ENCODE measurements at places on chromosomes 12 and 14.

DNA sequence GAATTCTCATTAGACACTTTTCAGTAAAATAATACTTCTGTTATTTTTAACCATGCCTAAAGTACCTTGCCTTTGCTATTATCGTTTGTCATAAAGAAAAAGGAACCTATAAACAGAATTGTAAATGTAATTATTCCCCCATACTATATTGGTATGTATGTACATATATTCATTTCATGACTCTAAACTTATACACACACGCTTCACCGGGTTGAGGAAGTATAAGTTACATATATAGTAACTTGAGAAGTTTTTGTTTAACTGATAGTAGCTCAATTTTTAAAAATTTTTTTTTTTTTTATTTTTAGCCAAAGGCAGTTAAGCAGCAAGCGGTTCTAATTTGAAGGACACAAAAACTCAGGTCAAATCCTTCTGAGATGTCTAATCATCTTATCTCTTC lies 107.6 kb downstream of the PLEKHG7 start:
- no peak for DNase-seq

- DNase-seq = no peak
These were observed 156.4 kb downstream of the PLCZ1 start for GRCh38 chr12:18581232-18581962.

- no peak for DNase-seq
These were observed 22.1 kb upstream of the SYCP3 start for GRCh38 chr12:101761350-101761749.

DNA sequence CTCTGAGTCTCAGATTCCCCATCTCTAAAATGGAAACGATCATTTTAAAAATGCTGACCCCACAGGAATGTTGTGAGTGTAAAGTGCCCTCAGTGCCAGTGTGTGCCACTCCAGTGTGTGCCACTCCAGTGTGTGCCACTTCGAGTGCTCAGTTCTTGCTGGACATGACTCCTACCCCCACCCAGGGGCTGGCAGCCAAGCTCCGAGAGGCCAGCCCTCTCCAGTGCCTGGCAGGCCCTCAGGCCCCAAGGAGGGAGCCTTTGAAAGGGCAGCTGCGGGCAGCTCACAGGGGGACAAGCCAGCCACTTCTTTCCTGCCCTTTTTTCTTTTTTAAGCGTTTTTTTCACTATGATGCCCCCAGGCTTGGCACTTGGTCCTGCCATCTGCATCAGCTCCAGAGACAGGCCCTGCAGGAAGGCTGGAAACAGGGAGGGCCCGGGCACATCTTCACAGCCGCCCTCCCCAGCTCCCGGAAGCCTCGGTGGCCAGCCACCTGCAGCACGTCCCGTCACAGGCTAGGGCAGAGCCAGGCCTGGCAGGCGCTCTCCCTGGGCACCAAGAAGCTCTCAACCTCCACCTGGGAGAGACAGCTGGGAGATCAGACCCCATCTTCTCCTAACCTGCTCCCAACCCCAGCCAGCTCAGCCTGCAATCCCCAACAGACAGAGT lies 29.8 kb downstream of the NCOR2 start:
- DNase-seq = no peak

DNA sequence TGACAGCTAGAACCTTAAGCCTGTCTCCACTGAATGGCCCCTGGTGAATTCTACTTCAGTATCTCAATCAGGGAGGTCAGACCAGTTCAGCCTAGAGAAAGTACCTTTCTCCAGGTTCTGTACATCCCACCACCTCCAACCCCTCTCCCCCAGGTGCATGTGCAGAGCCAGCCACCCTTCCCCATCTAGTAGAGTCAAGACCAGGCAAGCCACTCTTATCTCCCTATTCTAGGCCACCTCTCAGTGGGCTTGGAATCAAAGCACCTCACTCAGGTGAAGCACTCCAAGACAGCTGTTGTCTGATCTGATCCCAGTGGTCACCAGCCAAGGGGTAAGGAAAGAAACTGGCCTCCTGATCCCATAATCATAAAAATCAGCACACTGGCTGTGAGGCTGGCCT lies 340.9 kb downstream of the BCL11B start:
- DNase-seq = no peak

GRCh38 chr14:91464615-91465205 lies 45.4 kb downstream of the PPP4R3A start:
- DNase-seq = no peak

DNA sequence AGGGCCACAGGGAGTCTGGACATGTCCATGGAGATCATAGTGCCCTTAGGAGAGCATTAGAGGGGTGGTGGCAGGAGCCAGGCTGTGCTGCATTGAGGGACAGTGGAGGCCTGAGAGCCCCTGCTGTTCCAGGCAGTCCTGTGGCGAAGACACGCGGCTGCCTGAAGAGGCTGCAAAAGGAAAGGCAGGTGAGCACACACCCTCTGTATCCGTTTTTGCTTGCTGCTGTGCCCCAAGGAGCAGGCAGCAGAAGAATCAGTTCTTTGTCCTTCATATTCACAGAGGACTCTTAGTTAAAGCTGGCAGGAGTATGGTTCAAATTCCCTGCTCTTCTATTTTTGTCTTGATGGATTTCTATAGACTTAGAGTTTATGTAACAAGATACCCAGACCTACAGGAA lies 4.5 kb downstream of the SLC35E3 start:
- DNase-seq = no peak

DNA sequence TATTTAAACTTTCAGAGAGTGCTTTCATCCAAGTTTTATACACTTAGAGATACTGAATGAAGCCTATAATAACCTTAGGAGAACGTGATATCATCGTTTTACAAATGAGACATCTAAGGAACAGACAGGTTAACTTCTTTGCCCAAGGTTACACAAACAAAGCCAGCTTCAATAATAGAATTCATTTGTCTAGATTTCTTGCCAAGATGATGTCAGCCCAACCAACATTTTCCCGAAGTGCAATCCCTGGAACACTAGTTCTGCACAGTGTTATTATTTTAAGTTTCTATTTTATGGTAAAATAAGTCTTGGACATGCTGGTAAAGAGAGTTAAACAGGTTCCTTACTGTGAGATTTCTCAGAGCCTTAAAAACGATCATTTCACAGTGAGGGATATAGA lies 174.6 kb downstream of the SLC25A21 start:
- no peak for DNase-seq

DNA sequence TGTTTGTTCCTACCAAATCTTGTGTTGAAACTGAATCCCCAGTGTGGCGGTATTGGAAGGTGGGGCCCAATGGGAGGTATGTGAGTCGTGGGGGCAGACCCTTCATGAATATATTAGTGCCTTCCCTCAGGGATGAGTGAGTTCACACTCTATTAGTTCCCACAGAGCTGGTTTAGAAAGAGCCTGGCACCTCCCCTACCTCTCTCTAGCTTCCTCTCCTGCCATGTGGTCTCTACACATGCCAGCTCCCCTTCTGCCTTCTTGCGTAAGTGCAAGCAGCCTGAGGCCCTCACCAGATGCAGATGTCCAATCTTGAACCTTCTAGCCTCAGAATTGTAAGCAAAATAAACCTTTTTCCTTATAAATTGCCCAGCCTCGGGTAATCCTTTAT lies 105.8 kb downstream of the SPTSSA start:
- no peak for DNase-seq

- no peak for DNase-seq
These were observed 85.6 kb downstream of the MSRB3 start for GRCh38 chr12:65364046-65364445.

DNA sequence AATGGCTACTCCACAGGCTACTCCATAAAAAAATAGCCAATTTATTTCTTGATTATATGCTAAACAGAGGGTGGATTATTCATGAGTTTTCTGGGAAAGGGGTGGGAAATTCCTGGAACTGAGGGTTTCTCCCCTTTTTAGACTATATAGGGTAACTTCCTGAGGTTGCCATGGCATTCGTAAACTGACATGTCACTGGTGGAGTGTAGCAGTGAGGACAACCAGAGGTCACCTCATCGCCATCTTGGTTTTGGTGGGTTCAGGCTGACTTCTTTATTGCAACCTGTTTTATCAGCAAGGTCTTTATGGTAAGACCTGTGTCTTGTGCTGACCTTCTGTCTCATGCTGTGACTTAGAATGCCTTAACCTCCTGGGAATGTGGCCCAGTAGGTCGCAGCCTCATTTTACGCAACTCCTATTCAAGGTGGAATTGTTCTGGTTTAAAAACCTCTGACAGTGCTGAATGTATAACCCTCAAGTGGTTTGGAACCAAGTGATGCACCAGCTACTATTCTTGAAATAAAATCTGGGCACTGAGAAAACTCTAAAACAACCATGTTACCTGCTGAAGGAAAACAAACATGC lies 27.7 kb downstream of the C12orf56 start:
- no peak for DNase-seq

DNA sequence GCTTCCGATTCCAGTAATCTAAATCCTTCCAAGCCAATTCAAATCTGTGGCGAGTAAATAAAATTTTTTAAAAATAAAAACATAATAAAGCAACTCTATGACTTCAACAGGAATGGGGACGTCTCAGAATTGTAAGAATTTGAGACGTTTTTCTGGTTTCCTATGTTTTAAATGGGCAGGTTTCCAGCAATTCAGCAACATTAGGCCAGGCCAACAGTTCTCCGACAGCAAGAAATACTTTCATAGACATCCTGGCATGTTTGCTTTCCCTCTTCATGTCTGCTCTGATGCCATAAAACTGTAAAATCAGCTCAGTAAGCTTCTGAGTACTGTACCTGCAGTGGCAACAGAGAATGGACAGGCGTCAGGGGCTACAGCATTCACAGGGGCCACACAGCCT lies 35.8 kb upstream of the DICER1 start:
- DNase-seq = no peak

GRCh38 chr12:8556531-8557097 lies 15.9 kb upstream of the CLEC4E start:
- DNase-seq = no peak

DNA sequence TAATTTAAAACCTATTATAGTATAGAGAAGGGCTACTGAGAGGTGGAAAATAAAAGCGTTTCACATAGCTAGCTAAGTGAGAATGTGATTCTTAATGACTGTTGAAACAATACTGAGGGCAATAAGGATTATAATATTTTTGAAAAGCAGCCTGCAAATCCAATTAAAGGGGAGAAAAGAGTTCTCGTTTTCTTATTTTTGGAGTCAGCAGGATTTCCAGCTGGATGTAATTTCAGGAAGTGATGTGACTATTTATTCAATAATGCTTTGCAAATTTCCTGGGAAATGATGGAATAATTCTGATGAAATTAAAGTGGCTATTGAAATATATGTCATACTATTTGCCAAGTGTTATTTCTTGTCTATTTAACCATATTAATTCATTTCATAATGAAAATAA lies 279.1 kb downstream of the AEBP2 start:
- DNase-seq = no peak

DNA sequence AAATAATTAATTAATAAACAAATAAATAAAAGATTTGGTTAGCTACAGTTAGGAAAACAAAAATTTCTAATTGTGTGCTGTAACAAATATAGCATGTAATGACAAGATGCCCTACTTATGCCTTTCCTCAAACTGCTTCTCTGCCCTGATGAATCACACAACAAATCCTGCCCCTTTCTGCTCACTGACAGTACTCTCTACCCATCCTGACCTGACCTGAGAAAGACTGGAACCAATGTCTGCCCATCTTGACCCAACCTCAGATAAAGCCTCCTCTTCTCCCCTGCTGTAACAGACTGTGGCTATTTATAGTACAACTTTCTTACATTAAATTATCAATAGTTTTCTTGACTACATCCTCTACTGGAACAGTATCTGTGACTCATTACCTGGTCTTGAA lies 43.7 kb downstream of the PPP1R13B start:
- DNase-seq = no peak

GRCh38 chr12:105342464-105342863 lies 12.0 kb downstream of the C12orf75 start:
- DNase-seq = no peak

- DNase-seq = no peak
These were observed 396.6 kb downstream of the NRXN3 start for GRCh38 chr14:78566859-78567172.

GRCh38 chr12:62862259-62862881 lies 72.6 kb downstream of the PPM1H start:
- no peak for DNase-seq

GRCh38 chr14:59239022-59239421 lies 50.6 kb downstream of the DAAM1 start:
- no peak for DNase-seq

DNA sequence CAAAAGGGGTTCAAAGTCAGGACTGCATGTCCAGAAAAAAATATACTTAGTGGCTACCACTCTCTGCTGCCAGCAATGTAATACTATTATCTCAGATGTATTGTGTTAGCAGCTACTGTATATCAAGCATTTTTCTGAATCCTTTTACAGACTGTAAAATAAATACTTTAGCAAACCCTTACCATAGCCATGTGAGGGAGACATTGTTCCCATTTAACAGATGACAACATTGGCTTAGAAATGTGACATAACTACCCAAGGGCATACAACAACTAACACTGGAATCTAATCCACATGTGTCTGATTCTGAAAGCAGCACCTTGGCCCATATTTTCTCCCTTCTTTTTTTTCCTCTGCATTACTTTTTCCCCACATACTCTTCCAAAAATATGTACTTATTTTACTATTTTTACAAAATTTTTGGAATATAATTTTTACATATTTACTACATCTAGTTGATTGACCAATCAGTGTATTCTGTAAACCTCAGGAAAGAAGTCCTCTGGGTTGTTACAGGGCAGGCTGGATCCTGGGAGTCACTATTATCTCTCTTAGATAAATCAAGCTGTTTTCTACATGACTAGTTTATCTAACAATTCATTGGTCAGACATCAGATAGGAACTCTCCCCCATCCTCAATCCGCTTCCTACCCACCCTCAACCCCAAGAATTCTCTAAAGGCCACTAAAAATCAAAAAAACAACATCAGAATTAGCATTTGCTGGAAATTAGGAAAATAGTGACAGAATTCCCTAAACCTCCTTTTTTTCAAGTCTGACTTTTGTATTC lies 154.1 kb downstream of the BTG1 start:
- DNase-seq = no peak

DNA sequence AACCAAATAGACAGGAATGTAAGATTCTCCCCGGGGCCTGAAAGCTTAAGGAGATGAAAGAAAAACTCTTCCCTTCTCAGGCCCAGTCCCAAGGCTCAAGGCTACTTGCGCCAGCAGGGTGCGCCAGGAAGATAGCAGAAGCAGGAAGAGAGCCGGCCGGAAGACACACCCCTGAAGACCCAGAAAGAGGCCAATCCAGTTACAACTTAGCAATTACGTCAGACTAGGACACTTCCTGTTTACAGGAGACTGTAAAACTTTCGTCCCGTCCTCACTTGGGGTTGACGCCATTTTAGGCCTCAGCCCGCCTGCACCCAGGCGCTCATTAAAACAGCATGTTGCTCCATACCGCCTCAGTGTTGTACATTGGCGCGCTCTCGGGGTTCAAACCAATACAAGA lies 9.4 kb downstream of the COX16 start:
- no peak for DNase-seq

All from activated T-helper 1 cell treated with anti-CD3 and anti-CD28 coated beads, Interleukin-2, amount 50 U/mL, for 16 hours (primary cell).